Vein endothelial cell (primary cell): ENCODE measurements at places on chromosomes 12 and 14. TPM values are rescaled to one million over a fixed set of nuclear protein-coding genes. Genes with fewer than 3 reads are reported as not detected.

The TAS2R20 gene
- 3.9 and 5.4 TPM in 2 replicates for total RNA-seq

The CDK17 gene
- total RNA-seq, result 237 and 276 TPM in 2 replicates

The ITGB7 gene
- total RNA-seq, result under 0.01 TPM in 1 of 2 replicates, not detected in the other

The MIP gene
- 0.29 TPM in 1 of 2 replicates, not detected in the other for total RNA-seq

The BICDL1 gene
- not detected in 2 replicates for total RNA-seq

The CLEC2A gene
- not detected in 2 replicates for total RNA-seq

The SLC2A3 gene
- 28.2 and 35.6 TPM in 2 replicates for total RNA-seq

The MYF6 gene
- not detected in 2 replicates for total RNA-seq

The CELA1 gene
- total RNA-seq, result not detected in 2 replicates
